ENCODE measurements at places on chromosomes 12 and 14. TPM values are rescaled to one million over a fixed set of nuclear protein-coding genes. Genes with fewer than 3 reads are reported as not detected.

Gene SCN8A
- 6.1 TPM for total RNA-seq

Gene DLK1
- total RNA-seq = not detected

Gene PAPLN
- total RNA-seq = 2.0 TPM

Gene KCNA5
- total RNA-seq = not detected

Gene AGAP2
- total RNA-seq = 0.82 TPM

Gene INHBE
- total RNA-seq = 0.07 TPM

Gene TTC6
- total RNA-seq = not detected

Measured in foreskin keratinocyte (primary cell).